ENCODE measurements at places on chromosomes 2 and 18.
A peak's percentile ranks its signal among the peaks of the same experiment; 100 is the strongest.

- no peak for DNase-seq
These were observed 1.6 kb upstream of the DNER start for GRCh38 chr2:229715895-229716507.

DNA sequence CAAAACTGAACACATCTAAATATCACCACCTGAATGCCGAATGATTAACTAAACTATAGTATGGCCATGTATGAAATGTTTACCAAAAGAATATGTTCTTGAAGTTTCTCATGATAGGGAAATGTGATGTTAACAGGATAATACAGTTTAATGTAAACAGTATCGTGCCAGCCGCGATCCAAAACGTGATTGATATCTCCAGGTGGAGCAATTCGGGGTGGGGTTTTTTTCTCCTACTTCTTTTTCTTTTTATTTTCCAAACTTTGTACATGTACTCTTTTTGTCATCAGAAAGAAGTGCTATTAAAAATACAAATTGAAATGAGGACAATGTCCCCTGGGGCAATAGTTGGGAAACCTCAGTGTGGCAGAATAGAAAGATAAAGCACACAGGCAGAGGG lies 4.0 kb upstream of the BIN1 start:
- DNase-seq: no peak

DNA sequence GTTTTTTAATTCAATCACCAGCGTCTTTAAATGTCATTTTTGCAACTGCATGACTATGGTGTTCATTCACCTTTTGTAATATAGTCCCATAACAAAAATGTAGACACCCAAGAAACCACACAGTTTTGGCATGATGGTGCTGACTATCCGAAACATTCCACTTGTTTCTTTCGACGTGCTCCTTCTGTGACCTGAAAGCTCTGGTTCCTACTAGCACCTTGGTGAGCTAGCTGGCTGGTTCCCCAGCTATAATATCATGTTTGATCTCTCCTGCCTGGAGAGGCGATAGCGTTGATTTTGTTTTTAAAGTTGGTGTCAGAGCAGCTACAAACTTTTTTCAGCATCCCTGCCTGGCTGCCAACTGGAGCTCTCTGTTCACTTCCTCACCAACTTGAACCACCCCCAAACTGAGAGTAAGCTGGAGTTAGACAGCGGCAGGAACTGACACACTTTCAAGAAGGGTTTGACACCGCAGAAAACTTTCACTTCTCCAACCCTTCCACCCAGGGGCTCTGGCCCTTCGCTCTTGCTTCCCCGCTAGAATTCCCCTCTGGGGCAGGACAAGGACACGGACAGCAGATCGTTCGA lies 1.1 kb downstream of the ATAD2B start:
- peak; percentile 5 for DNase-seq

GRCh38 chr2:224111576-224111975 lies 72.5 kb upstream of the SERPINE2 start:
- DNase-seq: no peak

DNA sequence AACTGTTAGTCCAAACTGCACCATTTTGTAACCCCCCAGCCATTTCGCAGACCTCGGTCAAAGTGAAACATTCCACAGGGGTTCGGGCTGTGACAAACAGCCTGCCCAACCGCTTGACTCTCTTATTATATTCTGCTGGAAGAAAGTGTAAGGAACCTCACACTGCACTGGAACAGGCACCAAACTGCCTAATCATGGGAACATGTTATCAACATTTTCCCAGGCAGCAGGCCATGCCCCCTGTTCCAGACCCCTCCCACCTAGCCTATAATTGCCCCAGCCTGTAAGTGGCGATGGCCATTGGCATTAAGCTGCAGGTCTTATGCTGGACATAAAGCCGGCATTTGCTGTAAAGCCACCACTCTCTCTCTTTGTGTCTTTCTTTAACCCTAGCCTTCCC lies 16.9 kb downstream of the LYG2 start:
- DNase-seq: no peak

DNA sequence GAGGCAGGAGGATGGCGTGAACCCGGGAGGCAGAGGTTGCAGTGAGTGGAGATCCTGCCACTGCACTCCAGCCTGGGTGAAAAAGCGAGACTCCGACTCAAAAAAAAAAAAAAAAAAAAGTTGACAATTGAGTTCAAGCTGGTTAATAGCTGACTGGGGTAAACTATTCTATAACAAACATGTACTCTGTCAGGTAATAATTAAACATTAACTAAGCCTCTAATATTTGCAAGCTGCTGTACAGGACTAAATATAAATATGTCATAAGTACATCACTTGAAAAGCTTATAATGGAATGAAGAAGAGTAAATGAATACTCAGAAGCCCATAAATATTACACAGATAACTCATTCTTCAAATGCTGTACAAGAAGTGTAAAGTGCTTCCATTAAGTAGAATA lies 190.4 kb upstream of the CRIM1 start:
- DNase-seq: no peak

DNA sequence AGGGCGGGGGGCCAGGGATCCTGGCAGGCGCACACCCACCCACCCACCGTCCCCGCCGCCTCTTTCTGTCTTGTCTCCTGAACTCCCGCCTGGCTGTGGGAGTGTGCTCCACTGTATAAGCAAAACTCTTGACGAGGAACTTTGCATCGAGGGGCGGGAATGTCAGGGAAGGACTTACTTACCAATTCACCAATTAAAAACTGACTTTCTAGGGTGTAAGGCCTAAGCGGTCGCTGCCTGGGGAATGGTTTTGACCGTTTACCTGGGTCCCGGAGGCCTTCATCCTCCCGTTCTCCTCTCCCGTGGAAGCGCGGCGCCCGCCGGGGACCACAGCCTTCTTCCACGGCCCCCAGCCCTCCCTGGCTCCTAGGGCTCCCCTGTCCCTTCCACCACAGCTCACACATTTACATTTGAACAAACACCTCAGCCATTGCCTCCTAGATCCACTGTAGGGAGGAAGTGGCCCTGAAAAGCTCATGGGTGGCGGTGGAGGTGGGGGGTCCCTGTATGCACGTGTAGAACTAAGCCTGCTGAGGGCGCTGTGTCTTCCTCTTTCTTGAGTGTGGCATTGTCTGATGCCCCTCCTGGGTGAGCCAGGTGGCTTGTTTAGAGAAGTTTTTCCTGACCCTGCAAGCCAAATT lies 8.9 kb downstream of the ASIC4 start:
- no peak for DNase-seq

DNA sequence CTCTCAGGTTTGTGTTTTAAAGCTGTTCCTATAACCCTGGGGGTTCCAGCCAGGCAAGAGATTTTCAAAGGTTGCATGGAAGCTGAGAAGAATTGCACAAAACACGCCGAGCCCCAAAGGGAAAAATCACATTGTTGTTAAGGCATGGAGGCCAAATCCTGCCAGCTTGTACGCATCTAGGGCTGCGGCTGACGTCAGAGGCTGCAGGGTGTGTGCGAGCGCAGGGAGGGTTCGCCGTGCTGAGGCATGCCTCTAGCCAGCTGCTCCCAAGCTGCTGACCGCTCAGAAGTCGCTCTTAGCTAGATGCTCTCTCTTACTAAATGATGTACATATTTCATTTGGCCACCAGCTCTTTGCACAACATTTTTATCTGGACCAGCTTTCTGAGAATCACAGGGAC lies 191.8 kb downstream of the LPIN1 start:
- no peak for DNase-seq

DNA sequence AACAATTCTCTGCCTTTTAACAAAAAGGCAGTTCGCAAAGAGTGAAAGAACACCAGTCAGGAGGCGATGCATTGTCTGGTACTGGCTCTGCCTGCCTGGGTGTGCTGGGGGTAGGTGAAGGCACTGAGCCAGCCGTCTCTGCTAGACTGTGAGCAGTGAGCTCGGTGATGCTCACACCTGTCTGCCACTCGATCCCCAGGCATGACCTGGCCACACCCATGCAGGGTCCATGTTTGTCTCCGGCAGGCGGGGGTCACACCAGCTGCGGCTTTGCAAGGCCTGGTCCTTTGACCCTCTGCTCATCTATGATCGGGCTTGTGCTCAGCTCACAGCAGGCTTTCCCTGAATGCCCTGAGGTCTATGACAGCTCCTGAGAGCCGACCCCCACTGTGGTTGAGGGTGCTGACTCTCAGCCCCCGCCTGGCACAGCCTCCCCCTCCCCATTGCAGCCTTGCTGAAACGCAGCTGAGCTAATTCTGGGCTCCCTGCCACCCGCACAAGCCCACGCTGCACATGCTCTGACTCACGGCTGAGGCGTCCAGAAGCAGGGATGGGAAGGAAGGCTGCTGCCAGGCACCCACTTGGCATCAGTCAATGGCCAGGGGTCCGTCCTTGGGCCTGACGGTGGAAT lies 23.7 kb downstream of the CRACDL start:
- no peak for DNase-seq

DNA sequence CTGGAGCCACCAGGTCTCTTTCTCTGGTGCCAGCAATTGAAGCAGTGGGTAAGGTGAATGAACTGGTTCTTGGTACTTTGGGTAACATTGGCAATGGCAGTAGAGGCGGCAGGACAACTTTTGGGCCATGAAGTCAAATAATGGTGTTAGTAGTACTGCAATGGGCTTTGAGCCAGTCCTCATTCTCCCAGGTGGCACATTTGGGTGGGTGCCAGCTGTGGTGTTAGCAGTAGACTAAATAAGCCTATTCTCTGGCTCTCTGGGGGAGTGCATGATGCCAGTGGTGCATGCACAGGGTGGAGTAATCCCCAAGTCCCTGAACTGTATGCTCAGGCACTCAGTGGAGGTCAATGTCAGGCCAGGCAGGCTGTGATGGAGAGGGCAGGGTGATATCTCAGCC lies 120.2 kb upstream of the LRRTM4 start:
- DNase-seq: no peak
